ENCODE measurements at places on chromosomes 5 and 9.

GRCh38 chr9:76793784-76794431, 29.7 kb downstream of the PCA3 start:
- DNase-seq, result no peak

DNA sequence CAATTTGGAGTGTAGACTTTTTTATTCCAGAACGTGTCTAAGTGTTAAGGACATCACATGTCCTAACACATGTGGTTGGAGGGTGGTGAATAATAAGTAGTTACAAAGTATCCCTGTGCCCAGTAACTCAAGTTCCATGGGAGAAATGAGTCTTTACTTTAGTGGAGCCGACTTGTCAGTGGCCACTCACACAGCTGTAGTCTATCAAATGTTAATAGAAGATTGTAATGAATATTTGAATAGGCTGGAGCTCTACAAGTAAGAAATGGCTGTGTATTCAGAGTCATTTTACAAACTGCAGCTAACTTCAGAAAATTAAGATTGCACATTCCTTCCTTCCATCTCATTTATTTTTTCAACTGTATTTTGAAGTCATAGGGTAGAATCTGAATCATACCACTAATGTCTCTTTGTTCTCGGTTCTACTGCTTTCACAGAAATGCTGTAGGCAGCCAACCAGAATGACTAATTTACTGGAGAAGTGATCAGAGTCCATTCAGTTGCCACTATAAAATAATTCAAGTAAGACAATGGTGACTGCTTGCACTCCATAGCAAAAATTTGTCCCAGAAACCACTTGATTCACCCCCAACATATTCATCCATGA, 394.8 kb downstream of the NR2F1-AS1 start:
- DNase-seq, result no peak

DNA sequence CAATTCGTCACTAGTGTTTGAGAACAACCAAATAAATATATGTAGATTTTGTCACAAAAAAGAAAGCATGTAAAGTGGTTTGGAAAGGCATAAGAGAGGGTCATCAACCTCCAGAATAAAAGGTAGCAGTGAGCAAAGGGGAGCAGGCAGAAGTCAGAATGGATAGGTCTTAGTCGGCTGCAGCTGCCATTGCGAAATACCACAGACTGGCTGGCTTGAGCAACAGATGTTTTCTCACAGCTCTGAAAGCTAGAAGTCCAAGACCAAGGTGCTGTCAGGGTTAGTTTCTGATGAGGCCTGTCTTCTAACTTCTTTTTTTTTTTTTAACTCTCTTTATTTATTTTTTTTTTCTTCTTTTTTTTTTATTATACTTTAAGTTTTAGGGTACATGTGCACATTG, 208.1 kb upstream of the PIK3R1 start:
- no peak for DNase-seq

- DNase-seq, result no peak
Measured at GRCh38 chr9:16275795-16276624, 594.5 kb downstream of the BNC2 start.

DNA sequence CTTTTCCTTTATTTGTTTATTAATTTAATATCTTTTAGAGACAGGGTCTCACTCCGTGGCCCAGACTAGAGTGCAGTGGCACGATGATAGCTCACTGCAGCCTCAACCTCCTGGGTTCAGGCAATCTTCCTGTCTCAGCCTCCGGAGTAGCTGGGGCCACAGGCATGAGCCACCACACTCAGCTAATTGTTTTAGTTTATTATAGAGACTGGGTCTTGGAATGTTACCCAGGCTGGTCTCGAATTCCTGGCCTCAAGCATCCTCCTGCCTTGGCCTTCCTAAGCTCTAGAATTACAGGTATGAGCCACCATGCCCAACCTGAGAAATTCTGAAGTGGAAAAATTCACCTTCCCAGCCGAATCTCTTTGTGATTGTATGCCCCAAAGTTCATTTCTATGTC, 139.4 kb upstream of the SLC12A2 start:
- no peak for DNase-seq

DNA sequence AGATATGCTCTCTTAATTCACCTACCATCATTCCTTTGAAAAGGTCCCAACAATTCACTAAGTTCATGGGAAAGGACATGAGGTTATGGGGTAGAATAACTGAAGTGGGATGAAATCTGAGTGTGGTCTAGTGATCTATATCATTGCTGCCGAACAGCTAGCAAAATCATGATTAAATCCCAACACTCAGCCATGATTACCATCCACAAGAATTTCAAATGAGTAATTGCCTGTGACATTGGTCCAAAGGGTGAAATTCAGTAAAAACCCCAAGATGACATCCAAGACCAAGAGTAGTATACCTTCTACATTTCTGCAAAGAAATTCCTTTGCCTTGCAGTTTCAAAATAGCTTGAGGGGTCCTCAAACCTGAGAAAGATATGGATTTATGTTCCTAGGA, 225.6 kb downstream of the SPOCK1 start:
- DNase-seq, result no peak

- DNase-seq, result no peak
Measured at GRCh38 chr5:131773805-131774204, 23.0 kb downstream of the FNIP1 start.

GRCh38 chr9:70510157-70510770, 95.8 kb upstream of the KLF9 start:
- peak; percentile 37 for DNase-seq

- no peak for DNase-seq
Measured at GRCh38 chr5:51559339-51559738, 176.1 kb downstream of the ISL1 start.
